Left forelimb (tissue), 1 donor: ENCODE measurements at places on chromosomes 13 and 19.

GRCh38 chr13:79228972-79229371, 177.1 kb downstream of the RBM26 start:
- DNase-seq: no peak

DNA sequence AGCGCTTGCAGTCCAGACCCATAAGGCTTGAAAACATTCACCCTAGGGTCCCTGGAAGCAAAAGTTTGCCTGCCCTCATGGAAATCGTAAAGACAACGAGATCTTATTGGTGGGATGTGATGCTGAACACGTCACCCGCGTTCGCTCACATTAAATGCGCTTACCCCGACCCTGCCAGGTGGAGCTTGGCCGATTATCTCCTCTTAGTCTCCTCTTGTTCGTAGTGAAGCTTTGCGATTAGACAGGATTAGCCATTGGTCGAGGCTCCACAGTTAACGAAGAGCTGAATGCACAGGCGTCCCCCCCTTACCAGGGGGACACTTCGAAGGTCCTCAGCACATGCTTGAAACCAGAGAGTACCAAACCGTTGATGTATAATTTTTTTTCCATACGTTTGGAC, 16.0 kb upstream of the KDM4B start:
- DNase-seq: no peak

- DNase-seq: no peak
Measured at GRCh38 chr19:29364224-29364726, 151.3 kb upstream of the UQCRFS1 start.

DNA sequence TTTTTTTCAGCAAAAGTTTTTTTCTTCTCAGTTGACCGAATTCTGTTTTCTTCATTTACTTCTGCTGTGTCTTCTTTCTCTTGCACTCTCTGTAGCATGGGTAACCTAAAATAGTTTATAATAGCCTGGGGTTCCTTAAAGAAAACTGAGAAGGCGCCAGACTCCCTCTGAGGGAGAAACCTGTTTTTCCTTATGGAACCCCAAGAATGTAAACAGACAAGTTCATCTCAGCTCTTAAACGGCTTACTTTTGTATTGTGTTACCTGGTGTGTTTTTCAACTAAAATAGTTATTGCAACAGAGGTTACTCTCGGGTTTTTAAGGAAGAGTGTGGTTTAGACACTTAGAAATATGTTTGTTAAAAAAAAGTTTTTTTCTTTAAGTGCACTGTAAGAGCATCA, 23.8 kb upstream of the TM9SF2 start:
- no peak for DNase-seq

DNA sequence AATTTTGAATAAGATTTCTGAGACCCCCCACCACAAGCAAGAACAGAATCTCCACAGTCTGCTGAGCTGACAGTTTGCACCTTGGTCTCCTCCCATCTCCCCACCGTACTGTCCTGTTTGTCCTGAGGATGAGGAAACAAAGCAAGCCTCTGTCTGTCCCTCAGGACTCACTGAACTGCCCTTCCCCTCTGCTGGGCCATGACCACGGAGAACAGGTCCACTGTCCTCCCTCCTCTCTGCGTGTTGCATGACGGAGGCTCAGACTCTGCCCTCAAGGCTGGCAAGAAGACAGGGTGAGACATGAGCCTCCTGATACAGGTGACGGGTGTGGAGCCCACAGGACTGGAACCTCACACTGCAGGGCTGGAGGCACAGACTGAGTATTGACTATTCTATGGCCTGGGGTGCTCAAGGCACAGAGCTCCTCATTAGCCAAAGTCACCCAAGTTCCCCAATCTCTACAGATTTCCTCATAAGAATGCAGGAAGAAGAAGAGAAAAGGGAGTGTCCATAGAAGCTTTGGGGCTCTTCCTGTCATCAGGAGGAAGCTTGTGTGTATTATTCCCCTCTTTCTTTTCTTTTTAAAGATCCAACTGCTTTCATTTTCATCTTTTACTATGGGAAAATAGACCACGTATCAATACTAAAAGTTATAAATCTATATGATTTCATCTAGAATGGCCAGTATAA, 22.4 kb upstream of the RGCC start:
- DNase-seq: no peak

DNA sequence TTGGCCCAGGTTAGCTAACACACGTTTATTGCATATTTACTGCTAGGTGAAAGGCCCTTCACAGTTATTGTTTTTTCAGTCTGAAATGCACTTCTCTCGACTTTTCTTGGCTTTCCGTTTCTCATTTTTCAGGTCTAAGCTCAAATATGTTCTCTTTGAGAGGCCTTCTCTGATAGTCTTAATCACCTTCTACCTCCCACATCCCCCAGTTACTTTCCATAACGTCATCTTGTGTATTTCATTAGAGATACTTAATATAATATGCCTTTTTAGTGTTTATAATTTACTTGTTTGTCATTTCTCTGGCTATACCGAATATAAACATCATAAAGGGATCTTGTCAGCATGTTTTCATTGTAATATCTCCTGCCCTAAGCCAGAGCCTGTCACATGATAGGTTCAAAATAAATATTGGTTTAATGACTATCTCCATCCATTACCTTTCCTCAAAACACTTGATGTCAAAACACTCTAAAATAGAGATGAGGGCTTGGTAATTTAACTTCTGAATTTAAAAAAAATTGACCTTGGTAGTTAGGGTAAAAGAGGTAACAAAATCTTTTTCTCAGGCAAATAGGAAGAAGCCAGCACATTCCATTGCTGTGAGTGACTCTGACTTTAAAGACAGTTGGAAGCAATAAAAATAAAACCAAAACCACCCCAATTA, 168.6 kb upstream of the RFC3 start:
- no peak for DNase-seq

DNA sequence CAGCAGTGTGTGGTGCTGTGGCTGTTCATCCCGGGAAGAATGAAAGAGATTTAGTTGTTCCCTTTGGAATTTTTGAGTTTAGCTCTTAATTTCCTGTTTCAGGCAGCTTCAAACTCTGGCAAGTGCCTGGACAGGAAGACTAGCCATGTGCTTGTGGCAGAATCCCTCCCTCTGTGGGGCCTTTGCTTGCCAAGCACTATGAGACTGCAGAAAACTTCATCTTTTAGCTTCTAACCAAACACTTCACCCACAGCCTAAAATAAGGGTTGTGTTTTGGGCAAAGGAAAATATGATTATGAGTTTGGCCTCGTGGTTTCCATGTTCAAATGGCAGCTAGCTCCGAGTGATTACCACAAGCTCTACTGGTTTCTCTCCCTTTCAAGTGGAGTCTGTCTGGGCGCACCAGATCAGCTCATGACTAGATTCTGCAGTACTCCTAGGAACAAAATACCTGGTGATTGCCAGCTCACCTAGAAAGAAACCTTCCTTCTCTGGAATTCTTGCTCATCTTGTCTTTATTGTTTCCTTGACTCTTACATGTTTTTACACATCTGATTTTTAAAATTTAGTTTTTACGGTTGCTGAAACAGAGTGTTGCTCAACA, 707.5 kb downstream of the SLITRK6 start:
- no peak for DNase-seq

DNA sequence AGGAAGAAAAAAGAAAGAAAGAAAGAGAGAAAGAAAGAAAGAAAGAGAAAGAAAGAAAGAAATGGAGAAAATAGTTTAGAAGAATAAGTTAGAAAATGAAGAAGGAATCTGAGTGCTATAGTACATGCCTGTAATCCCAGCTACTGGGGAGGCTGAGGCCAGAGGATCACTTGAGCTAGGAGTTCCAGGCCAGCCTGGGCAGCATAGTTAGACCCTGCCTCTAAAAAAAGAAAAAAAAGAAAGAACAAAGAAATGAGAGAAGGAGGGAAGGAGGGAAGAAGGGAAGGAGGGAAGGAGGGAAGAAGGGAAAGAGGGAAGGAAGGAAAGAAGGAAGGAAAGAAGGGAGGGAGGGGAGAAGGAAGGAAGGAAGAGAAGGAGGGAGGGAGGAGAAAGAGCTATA, 1339.8 kb downstream of the OLFM4 start:
- no peak for DNase-seq

GRCh38 chr19:14152713-14153112, 16.3 kb upstream of the ASF1B start:
- no peak for DNase-seq

DNA sequence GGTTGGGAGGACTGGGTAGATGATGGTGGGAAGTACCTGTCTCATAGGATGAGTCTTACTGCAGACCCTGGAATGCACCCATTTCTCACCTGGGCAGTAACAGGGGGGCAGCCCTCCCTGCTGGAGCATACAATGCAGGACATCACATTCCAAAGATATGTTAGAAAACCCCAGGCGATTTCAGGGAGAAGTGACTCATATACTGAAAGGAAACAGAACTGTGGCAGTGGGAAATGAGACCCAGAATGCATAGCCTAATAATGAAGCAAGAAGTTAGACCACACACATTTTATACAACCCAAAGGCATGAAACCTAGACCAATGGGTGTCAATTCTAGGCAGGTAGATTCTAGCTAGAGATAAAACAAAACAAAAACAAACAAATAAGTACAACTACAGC, 402.7 kb downstream of the IRS2 start:
- no peak for DNase-seq

GRCh38 chr19:36140304-36141038, 605 bp downstream of the CAPNS1 start:
- peak; percentile 77 for DNase-seq

DNA sequence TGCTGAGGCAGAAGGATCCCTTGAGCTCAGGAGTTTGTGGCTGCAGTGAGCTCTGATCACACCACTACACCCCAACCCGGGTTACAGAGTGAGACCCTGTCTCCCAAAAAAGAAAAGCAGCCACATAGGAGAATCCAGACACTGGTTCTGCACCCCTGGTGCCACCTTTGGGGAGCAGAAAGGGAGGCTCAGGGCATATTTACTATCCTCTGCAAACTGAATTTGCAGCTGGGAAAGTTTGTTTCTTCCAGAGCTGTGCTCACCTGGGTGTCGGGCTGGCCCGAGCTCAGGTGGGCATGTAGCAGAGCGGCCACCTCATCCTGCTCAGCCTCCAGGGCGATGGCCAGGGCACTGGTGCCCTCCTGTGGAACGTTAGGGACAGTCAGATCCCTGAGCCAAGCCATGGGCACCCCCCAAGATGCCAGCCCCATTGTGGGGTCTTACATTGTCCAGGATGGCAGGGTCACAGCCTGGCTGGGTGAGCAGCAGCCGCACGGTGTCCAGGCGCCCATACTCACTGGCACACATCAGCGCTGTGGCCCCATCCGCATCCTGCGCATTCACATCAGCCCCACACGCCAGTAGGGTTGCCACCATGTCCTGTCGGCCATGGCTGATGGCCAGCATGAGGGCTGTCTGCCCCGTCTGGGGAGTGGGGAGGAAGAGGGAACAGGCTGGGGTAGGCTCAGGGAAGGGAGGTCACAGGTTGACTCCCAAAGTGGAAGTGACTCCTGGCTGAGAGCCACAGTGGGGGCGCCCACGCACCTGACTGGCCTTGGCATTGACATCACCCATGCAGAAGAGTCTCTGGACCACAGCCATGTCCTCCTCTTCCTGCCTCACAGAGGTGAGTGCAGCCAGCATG, 3.1 kb downstream of the RPS28 start:
- no peak for DNase-seq

DNA sequence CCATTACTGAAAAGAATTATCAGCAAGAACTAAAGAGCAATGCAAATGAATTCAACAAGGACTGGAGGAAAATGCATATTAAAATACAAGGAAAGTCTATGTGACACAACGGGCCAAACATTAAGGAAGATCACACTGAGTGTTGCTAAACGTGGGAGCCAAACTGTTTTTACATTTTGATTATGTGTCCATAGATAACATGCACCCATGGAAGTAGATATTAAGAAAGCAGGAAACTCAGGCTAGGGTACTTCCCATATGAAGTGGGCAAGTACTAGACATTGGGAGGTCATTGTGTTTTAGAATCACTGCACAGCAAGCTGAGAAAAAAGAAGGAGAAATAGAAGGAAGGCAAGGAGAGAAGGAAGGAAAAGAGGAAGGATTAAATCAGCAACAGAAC, 161.8 kb downstream of the KCTD12 start:
- DNase-seq: no peak

GRCh38 chr13:113350065-113350937, 13.6 kb downstream of the GRTP1 start:
- DNase-seq: no peak

GRCh38 chr13:47289567-47289966, 392.7 kb upstream of the HTR2A start:
- DNase-seq: no peak

GRCh38 chr19:55273978-55274707, 5.8 kb downstream of the HSPBP1 start:
- no peak for DNase-seq

- DNase-seq: peak; percentile 96
Measured at GRCh38 chr19:1113030-1113985, 9.5 kb downstream of the GPX4 start.

DNA sequence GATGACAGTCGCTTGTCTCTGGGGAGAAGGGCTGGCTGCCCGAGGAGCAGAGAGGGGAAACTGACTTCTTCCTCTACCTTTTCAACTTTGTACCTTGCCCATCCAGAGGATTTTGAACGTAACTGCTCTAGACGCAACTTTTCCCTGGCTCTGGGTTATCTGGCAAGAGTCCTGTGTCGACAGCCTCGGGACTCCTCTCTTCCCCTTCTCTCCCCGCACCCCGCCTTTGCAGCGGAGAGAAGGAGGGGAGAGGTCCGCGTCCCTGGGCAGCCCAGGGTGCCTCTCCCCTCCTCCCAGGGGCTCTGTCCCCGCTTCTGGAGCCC, 574 bp downstream of the SH3GL1 start:
- DNase-seq: no peak

- DNase-seq: no peak
Measured at GRCh38 chr19:15293781-15294491, 38.4 kb downstream of the BRD4 start.

- DNase-seq: no peak
Measured at GRCh38 chr19:32909257-32909656, 39.7 kb upstream of the SLC7A9 start.

GRCh38 chr19:18090545-18091216, 3.9 kb upstream of the IL12RB1 start:
- DNase-seq: no peak

GRCh38 chr13:50812242-50812641, 31.2 kb downstream of the DLEU7 start:
- DNase-seq: no peak

- DNase-seq: no peak
Measured at GRCh38 chr19:31138077-31138476, 211.2 kb downstream of the TSHZ3 start.

GRCh38 chr19:7488736-7489353, at the start of gene PEX11G:
Gene PEX11G (minus strand): TSS chr19:7489035. CDS start chr19:7489010, 25 bp downstream.
- DNase-seq: peak; percentile 96

GRCh38 chr19:42601811-42602443, 7.2 kb upstream of the CEACAM8 start:
- DNase-seq: no peak

DNA sequence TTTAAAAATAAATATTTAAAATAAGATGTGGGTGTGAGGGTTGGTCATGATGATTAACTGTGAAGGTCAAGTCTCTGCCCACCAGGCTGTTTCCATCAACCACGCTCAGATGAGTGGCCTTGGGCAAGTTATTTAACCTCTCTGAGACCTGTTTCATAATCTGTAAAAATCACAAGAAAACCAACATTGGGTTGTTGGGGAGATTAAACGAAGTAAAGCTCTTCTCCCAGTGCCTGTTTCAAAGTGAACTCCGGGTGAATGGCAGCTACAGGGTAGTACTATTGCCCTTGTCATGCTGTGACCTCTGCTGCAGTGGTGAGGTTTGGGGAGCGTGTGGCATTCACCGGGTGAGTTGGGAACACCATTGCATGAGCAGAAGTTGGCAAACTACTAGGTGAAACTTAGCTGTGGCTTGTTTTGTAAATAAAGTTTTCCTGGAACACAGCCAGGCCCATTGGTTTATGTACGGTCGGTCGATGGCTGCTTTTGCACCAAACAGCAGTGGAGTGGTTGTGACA, 153.2 kb downstream of the USP12 start:
- no peak for DNase-seq
